Mononuclear cell (primary cell): ENCODE measurements at places on chromosomes 3 and 15. TPM values are rescaled to one million over a fixed set of nuclear protein-coding genes. Genes with fewer than 3 reads are reported as not detected.

The LMOD3 gene
- not detected for total RNA-seq

The LHFPL4 gene
- total RNA-seq, result not detected

The CLSTN2 gene
- total RNA-seq, result not detected

The THRB gene
- total RNA-seq, result 0.94 TPM

The PATL2 gene
- 19.2 TPM for total RNA-seq

The TMEM40 gene
- 3.8 TPM for total RNA-seq

The FSTL1 gene
- total RNA-seq, result 2.6 TPM

The KCNMB2 gene
- not detected for total RNA-seq

The CCDC9B gene
- total RNA-seq, result 0.63 TPM

The TMEM42 gene
- total RNA-seq, result 3.7 TPM

The ADAMTS7 gene
- not detected for total RNA-seq
